ENCODE measurements at places on chromosomes 6 and 20. TPM values are rescaled to one million over a fixed set of nuclear protein-coding genes. Genes with fewer than 3 reads are reported as not detected.

CLPSL1 gene
- total RNA-seq = not detected

PSORS1C2 gene
- not detected for total RNA-seq

MYLK4 gene
- total RNA-seq = 0.87 TPM

BPI gene
- total RNA-seq = not detected

NFATC2 gene
- 3.3 TPM for total RNA-seq

CYB5R4 gene
- 4.5 TPM for total RNA-seq

CCN6 gene
- not detected for total RNA-seq

CTCFL gene
- not detected for total RNA-seq

CST5 gene
- not detected for total RNA-seq

NOX3 gene
- not detected for total RNA-seq

CYP39A1 gene
- 0.22 TPM for total RNA-seq

FOXQ1 gene
- not detected for total RNA-seq

IYD gene
- not detected for total RNA-seq

NT5E gene
- 72.6 TPM for total RNA-seq

IL17F gene
- not detected for total RNA-seq

BANF2 gene
- total RNA-seq = not detected

SALL4 gene
- 0.09 TPM for total RNA-seq

APCDD1L gene
- not detected for total RNA-seq

C20orf144 gene
- under 0.01 TPM for total RNA-seq

PACRG gene
- 0.09 TPM for total RNA-seq

PHACTR1 gene
- total RNA-seq = 0.77 TPM

SLX4IP gene
- 3.2 TPM for total RNA-seq

NKAPL gene
- 0.26 TPM for total RNA-seq

CCR6 gene
- total RNA-seq = not detected

DEF6 gene
- total RNA-seq = 0.33 TPM

CRISP3 gene
- total RNA-seq = not detected

CFB gene
- total RNA-seq = 0.22 TPM

LAMA5 gene
- total RNA-seq = 7.9 TPM
